Glutamatergic neuron (in vitro differentiated cells): ENCODE measurements at places on chromosomes 7 and 10. TPM values are rescaled to one million over a fixed set of nuclear protein-coding genes. Genes with fewer than 3 reads are reported as not detected.

OR13A1 gene
- 0.44 TPM for total RNA-seq

- H3K27me3 ChIP-seq = peaks cover 2% of the 10 kb centered on the region
- H3K4me3 ChIP-seq = peak overlapping the region; percentile 77
- no peak overlapping the region for H3K27ac ChIP-seq
- no peaks in the 10 kb centered on the region for H3K36me3 ChIP-seq
- peak; percentile 52 for DNase-seq
Measured at GRCh38 chr10:65570143-65571010, 1355.5 kb upstream of the LRRTM3 start.

ZNF365 gene
- total RNA-seq = 0.76 TPM

PLPP4 gene
- 2.6 TPM for total RNA-seq

DNA sequence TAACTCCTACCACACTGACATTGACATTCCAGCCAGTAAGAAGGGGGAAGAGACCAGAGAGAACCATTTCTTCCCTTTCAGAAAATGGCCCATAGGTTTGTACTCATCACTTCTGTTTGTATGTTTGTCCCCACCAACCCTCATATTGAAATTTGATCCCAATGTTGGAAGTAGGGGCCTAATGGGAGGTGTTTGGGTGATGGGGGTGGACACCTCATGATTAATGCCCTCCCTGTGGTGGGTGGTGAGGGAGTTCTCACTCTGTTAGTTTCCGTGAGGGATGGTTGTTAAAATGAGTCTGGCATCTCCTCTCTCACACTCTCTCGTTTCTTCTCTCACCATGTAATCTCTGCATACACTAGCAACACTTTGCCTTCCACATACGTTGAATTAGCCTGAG, 21.4 kb downstream of the CADPS2 start:
- no peaks in the 10 kb centered on the region for H3K4me1 ChIP-seq
- H3K4me3 ChIP-seq = no peak overlapping the region
- H3K27ac ChIP-seq = no peak overlapping the region

HTR5A gene
- total RNA-seq = 0.20 TPM

H2BK1 gene
- total RNA-seq = not detected

SPRN gene
- 2.0 TPM for total RNA-seq

SLC16A12 gene
- total RNA-seq = not detected

ZNF727 gene
- total RNA-seq = not detected

DNA sequence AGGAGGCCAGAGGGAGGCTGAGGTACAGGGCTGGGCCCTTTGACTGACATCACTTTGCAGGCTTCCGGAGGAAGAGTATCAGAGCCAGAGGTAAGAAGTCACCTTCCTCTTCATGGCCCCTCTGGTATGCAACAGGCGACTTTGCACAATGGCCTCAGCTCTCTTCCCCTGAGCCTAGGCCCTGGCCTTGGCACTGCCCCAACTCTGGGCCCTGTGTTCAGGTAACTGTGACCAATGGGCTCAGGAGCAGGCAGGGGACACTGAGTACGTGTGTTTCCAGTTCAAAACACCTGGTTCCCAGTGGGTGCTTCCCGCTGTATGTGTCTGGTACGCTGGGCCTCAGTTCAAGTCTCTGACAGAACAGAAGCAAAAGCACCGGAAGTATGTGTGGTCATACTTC, 12.1 kb upstream of the PAX2 start:
- no peak overlapping the region for H3K27ac ChIP-seq
- H3K4me1 ChIP-seq = peaks cover 28% of the 10 kb centered on the region
- no peaks in the 10 kb centered on the region for H3K36me3 ChIP-seq
- no peak overlapping the region for H3K4me3 ChIP-seq
- H3K27me3 ChIP-seq = peaks cover 55% of the 10 kb centered on the region

DNA sequence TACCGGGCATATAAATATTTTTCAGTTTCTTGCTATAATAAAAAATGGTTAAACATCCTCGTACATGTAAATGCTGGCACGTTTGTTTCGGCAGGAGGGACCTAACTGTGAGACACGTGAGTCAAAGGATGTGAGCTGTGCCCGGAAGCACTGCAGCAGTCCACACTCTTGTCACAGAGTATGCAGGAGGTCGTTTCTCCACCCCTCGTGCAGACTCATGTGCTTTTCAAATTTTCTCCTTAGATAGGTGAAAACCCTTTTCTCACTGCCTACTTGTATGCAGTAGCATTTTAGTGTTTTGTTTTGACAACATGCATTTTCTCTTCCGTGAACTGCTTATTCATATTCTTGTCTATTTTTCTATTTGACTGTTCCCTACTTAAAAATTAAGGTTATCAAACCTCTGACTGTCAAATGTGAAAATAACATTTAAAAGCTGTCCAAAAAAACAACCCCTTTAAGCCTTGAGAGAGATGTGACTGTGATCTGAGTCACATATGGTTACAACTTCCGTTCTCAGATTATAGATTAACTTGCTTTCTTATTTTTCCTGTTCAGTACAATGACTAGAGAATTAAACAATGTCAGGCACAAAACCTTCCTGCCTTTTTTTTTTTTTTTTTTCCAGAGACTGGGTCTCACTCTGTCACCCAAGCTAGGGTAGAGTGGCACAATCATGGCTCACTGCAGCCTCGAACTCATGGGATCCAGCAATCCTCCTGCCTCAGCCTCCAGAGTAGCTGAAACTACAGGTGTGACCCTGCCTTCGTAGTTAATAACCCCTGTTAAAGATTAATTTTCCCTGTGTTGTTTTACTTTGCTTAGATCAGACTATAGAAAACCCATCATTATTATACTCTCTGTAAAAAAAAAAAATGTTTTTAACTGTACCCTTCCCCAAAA, 45.1 kb downstream of the DPY19L1 start:
- no peaks in the 10 kb centered on the region for H3K4me1 ChIP-seq
- H3K27ac ChIP-seq = no peak overlapping the region
- DNase-seq = no peak
- H3K27me3 ChIP-seq = peaks cover 2% of the 10 kb centered on the region

- DNase-seq = no peak
- H3K27me3 ChIP-seq = peaks cover 13% of the 10 kb centered on the region
- peaks cover 49% of the 10 kb centered on the region for H3K4me1 ChIP-seq
- no peaks in the 10 kb centered on the region for H3K36me3 ChIP-seq
- peak overlapping the region; percentile 54 for H3K27ac ChIP-seq
Measured at GRCh38 chr10:79082631-79083596, 14.1 kb downstream of the ZMIZ1 start.

SMO gene
- 5.9 TPM for total RNA-seq

DNA sequence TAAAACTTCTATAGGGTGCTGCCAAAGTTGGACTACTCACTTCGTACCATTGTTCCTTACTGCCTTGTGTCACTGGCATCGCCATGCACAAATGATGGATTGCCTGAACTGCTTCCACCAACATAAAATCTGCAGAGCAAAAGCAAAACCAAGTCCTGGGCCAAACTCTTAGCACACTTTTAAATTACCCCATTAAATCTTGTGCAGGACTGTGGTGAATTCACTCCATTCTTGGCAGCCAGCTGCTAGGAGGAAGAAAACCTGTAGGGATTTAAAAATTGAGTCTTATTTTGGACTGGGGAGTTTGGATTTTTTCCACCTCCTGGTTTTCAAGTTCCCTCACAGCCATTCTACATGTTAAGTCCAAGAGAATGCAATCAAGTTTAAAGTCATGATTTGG, 646.9 kb downstream of the SORCS3 start:
- no peak overlapping the region for H3K4me3 ChIP-seq
- DNase-seq = no peak
- no peaks in the 10 kb centered on the region for H3K36me3 ChIP-seq
- H3K27ac ChIP-seq = no peak overlapping the region

NXPH1 gene
- 3.8 TPM for total RNA-seq

DNA sequence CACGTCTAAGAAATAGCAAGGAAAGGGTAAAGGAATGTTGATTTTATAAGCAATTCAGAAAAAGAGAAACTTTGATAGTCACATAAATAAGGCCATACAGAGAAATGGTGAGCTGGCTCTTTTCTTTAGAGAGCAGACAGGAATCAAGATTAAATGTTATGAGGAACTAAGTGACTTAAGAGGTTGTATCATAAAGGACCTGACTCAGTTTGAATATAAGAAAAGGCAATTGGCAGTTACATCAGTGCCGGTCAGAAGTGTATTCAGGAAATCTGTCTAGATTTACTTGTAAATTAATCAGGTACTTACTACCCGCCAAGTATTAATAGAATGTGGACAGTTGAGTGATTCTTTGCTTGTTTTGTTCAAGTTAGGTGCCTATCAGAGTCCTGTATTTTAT, 2.1 kb downstream of the MRPL32 start:
- peak overlapping the region; percentile 55 for H3K4me3 ChIP-seq
- H3K36me3 ChIP-seq = no peaks in the 10 kb centered on the region
- no peak for DNase-seq
- no peak overlapping the region for H3K27ac ChIP-seq
- H3K27me3 ChIP-seq = peaks cover 8% of the 10 kb centered on the region

- no peak for DNase-seq
- peaks cover 1% of the 10 kb centered on the region for H3K27me3 ChIP-seq
- H3K36me3 ChIP-seq = no peaks in the 10 kb centered on the region
- no peak overlapping the region for H3K27ac ChIP-seq
- no peak overlapping the region for H3K4me3 ChIP-seq
Measured at GRCh38 chr7:69847921-69848612, 249.8 kb downstream of the AUTS2 start.

GRCh38 chr10:58217612-58218011, 50.1 kb downstream of the IPMK start:
- no peaks in the 10 kb centered on the region for H3K27me3 ChIP-seq
- no peaks in the 10 kb centered on the region for H3K36me3 ChIP-seq
- H3K4me1 ChIP-seq = no peaks in the 10 kb centered on the region
- H3K27ac ChIP-seq = no peak overlapping the region

- peaks cover 2% of the 10 kb centered on the region for H3K27me3 ChIP-seq
- H3K4me1 ChIP-seq = peaks cover 46% of the 10 kb centered on the region
- no peak overlapping the region for H3K27ac ChIP-seq
- no peak overlapping the region for H3K4me3 ChIP-seq
- no peaks in the 10 kb centered on the region for H3K36me3 ChIP-seq
Measured at GRCh38 chr10:62045765-62046521, 144.4 kb downstream of the ARID5B start.

PLXNA4 gene
- total RNA-seq = 16.2 TPM

- no peaks in the 10 kb centered on the region for H3K4me1 ChIP-seq
- H3K4me3 ChIP-seq = no peak overlapping the region
- DNase-seq = peak; percentile 17
Measured at GRCh38 chr10:46528675-46529615, 27.5 kb downstream of the GPRIN2 start.

- DNase-seq = no peak
- peaks cover under 1% of the 10 kb centered on the region for H3K27me3 ChIP-seq
- peak overlapping the region; percentile 60 for H3K4me3 ChIP-seq
- H3K36me3 ChIP-seq = no peaks in the 10 kb centered on the region
- H3K4me1 ChIP-seq = peaks cover 32% of the 10 kb centered on the region
- peak overlapping the region; percentile 25 for H3K27ac ChIP-seq
Measured at GRCh38 chr10:70820976-70821750, 5.4 kb downstream of the SGPL1 start.
